ENCODE measurements at places on chromosomes 5 and 9.
A peak's percentile ranks its signal among the peaks of the same experiment; 100 is the strongest.

GRCh38 chr9:131406563-131407436, 12.9 kb downstream of the PRRC2B start:
- DNase-seq: no peak

DNA sequence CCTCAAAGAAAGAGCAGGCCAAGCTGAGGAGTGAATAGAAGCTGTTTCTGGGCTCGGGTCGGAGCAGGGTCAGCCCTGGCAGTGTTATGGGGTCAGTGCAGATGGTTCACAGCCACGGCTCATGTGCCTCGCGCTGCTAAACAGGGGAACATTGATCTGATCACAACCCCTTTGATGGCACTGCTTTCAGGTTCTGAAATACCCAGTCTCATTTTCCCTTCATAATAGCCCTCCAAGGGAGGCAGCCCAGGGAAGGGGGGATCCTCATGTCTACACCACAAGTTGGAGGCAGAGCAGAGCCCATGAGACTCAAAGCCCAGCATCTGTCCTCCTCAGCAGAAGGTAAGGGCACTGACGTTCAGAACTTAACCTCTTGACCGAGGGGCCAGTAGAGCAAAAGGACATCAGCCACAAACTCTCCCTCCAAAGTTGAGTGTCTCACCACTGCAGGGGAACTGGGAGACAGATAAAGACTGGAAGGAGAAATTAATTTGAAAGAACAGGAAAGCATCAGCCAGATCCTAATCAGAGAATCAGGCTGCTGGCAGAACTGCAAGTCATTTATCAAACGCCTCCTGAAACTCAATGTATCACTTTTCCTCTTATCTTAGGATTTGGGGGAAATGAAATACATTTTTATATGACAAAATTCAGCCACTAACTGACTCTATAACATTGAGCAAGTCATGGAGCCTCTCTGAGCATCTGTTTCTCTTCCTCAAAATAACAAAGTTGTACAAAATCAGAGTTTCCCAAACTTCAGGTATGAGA, 110.6 kb downstream of the SH3TC2 start:
- DNase-seq: no peak

DNA sequence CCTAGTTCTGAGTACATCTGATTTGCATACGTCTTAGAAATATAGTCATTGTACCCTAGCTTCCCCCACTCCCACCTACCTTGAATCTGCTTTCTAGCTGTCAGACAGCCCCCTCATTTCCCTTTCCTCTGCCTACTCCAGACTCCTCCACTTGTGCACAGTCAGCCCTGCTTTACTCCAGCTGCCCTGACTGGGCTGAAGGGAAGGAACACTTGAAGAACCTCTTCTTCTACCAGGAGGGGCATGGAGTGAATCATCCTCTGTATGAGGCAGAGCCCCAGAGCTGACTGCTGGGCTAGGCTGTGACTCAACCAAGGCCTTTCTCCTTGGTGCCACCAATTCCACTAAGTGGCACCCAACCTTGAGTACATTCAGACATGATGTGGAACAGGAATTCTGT, 18.1 kb upstream of the ZFR start:
- no peak for DNase-seq

GRCh38 chr5:116386633-116387032, 188.0 kb downstream of the SEMA6A start:
- DNase-seq: no peak

DNA sequence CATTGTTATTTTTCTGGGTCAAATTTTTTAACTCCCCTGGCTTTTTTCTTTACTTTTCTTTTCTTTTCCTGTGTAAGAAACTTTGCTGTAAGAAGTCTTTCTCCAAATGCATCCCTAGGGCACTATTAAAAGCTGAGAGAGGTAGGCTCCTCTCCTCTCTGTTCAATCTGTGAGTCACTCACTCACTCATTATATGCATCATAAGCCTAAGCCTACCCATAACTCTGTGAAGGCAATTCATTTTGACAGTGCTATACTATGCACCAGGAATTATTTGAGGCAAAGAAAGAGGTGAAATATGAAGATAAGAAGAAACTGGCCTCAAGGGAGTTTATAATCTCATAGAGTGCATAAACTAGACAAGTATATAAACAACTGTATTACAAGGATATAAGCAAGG, 67.9 kb upstream of the PRR16 start:
- no peak for DNase-seq

- DNase-seq: no peak
Measured at GRCh38 chr9:132503116-132503515, 79.3 kb upstream of the BARHL1 start.

GRCh38 chr5:150441813-150442698, 7.5 kb downstream of the RPS14 start:
- DNase-seq: no peak

GRCh38 chr5:148923023-148923422, 96.6 kb downstream of the ADRB2 start:
- DNase-seq: no peak

DNA sequence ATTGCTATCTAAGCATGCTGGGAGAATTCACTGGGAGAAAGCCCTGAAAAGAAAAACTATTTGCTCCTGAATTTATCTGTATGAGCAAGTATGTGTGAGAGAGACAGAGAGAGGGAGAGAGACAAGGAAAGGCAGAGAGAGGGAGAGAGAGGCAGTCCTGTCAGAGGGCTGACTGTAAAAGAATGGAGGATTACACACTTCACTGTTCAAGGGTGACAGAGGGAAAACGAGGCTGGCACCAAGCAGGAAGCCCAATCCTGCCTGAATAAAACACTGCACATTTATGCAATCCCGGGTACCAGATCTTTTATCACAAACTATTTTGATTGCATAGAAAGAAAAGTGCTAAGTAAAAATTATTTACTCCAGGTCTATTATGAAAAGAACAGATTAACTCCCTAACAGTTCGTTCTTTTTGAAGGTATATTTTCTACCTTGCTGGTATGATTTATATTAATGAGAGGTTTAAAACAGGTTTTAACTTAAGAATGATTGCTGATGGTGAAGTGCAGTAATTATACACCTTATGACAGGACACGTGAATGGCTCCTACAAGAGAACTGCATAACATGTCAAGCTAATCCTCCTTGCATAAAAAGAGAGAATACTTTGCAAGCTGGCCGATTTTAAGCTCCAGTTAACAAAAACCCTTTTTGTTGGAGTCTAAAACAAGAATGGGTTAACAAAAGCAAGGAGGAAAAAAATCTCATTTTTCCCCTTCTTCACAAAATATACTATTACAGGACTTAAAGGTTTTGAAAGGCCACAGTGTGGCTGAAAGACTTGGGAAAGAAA, 82.5 kb downstream of the NFIB start:
- DNase-seq: no peak

GRCh38 chr5:68382640-68383039, 167.1 kb downstream of the PIK3R1 start:
- no peak for DNase-seq

- no peak for DNase-seq
Measured at GRCh38 chr9:138022121-138022741, 144.6 kb downstream of the CACNA1B start.

- no peak for DNase-seq
Measured at GRCh38 chr5:50744776-50745175, 78.3 kb downstream of the PARP8 start.

DNA sequence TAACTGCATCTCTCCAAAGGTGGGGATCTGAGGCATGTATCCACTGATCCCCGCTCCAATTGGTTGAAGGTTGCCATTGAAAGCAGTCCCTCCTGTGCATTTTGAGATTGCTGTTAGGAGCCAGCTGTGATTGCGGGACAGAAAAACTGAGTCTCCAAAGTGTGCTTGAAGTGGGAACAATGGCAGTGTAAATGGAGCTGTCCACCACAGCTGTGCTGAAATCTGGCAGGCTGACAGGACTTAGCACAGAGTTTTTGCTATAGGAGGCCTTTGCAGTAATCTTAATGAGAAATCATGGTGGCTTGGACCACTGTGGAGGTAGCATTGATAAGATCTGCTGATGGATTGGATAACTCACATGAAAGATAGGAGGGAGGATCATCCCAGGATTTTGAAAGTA, 3.3 kb downstream of the RNF20 start:
- DNase-seq: no peak

DNA sequence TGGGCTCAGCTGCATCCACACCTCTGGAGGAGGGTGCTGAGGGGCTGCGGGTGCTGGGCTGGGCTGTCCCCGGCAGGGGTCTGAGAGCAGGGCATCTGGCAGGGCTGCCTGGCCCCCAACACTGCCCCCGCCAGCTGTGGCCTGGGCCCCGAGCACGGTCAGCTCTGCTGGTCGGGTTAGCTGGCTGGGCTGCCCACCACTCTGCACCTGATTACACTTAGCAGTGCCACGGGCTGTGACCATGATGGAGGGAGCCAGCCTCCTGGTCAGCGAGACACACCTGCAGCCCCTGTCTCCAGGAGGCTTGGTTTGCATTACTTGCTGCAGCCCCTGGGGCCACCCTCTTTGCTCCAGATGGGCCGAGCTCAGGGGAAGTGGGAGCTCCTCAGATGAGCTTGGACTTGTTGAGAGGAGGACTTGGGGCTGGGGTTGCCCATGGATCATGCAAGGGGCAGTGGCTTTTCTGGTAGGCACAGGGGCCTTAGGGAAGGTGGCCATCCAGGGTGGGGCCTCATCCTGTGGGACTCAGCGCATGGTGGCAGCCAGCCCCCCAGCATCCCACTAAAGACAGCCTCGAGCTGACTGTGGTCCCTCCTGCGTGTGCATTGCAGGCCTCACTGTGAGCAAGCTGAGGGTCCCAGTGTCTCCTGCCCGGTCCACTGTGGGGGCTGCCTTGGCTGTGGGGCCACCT, 132.0 kb upstream of the FAM120A start:
- DNase-seq: no peak

- no peak for DNase-seq
Measured at GRCh38 chr5:143094087-143094521, 309.4 kb downstream of the NR3C1 start.

- DNase-seq: no peak
Measured at GRCh38 chr5:135965504-135965903, 10.7 kb upstream of the LECT2 start.

GRCh38 chr5:66839636-66840185, 243.5 kb downstream of the MAST4 start:
- DNase-seq: no peak

DNA sequence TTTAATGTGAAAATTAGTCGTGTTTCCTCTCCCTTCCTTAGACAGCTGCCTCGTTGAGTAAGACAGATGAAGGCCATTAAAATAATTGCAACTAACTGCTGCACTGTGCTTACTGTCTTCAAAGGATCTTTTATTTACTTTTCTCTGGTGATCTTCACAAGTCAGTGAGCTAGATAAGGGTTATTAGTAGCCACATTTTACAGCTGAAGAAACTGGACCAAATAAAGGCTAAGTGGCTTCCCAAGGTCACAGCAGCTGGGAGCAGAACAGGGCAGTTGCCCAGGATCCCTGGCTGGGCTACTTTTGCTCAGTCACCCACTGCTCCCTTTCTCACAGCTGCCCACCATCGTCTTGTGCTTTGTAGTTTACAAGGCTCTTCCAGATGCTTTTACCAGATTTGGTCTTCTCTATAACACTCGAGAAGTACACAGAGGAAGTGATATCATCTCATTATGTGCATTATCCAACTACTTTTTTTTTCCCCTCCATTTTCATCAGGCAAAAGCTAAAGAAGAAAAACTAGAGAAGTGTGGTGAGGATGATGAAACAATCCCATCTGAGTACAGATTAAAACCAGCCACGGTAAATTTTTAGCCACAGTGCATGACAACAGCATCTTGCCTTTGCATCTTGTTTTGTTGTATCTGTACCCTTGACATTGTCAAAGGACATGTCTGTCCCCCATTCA, 61.8 kb downstream of the ERAP1 start:
- DNase-seq: no peak

DNA sequence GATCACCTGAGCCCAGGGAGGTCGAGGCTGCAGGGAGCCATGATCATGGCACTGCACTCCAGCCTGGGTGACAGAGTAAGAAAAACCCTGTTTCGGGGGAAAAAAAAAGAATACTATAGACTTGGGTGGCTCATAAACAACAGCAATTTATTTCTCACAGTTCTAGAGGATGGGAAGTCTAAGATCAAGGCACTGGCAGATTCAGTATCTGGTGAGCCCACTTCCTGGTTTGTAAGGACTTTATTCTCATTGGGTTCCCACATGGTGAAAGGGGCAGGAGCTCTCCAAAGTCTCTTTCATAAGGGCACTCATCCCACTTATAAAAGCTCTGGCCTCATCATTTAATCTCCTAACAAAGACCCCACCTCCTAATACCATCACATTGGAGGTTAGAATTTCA, 8.7 kb downstream of the HINT1 start:
- no peak for DNase-seq

- no peak for DNase-seq
Measured at GRCh38 chr5:9505225-9505624, 40.6 kb downstream of the SEMA5A start.

GRCh38 chr9:133200631-133201030, 8.4 kb downstream of the OBP2B start:
- no peak for DNase-seq

GRCh38 chr9:130745210-130745800, 51.7 kb downstream of the EXOSC2 start:
- no peak for DNase-seq

- no peak for DNase-seq
Measured at GRCh38 chr5:10331341-10331796, 22.1 kb upstream of the MARCHF6 start.

DNA sequence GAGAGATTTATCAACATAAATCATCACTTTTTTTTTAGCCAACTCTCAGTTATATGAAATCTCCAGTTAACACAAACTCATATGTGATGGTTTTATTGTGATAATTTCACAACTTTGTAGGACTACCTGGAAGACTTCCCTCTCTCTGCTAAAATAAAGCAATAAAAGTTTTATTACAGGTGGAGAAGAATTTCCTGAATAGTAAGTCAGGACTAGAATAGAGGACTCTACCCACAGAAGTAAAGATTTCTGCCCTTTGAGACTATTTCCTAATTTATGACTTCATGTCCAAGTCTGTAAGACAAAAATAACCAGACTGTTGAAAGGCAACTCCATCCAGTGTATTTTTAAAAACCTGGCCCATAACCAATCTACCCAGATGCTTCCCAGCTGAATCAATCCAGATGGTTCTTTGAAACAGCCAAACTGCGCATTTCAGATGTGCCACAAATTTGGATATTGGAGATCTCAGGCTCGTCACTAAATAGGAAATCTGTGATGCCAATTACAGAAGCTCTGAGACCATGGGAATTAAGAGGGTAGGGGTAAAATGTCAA, 234.0 kb upstream of the NMUR2 start:
- no peak for DNase-seq

GRCh38 chr5:149727336-149728035, 2.6 kb upstream of the PPARGC1B start:
- no peak for DNase-seq

DNA sequence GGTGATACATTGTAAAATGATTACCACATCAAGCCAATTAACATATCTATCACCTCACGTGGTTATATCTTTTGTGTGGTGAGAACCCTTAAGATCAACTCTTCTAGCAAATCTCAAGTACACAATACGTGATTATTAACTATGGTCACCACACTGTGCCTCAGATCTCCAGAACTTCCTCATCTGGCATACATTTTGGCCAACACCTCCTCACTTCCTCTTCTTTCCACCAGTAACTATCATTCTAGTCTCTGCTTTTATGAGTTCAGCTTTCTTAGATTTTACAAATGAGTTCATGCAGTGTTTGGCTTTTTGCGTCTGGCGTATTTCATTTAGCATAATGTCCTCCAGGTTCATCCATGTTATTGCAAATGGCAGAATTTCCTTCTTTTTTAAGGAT, 35.8 kb downstream of the PRKACG start:
- DNase-seq: peak; percentile 14

All from memory B cell (primary cell).